Hepatic stellate cell (primary cell): ENCODE measurements at places on chromosomes 4 and X.

GRCh38 chrX:26470941-26471340, 255.0 kb downstream of the MAGEB5 start:
- no peak for DNase-seq

DNA sequence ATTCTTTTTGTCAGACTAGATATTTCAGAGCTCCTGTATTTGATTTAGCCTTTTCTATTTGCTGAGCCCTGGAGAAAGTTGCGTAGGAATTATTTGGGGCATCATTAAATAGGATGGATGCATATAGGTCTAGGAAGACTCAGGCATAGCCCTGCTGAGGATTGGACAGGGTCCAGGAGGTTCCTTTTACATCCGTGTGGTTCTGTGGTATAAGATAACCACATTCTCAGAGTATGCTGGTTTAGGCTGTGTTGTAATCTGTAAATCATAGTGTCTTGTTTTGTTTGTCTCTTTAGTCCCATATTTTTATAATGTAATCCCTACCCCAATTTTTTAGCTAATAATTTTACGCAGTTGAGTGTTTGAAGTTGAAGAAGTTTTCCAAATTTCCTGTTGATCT, 513.7 kb downstream of the RPA4 start:
- no peak for DNase-seq

GRCh38 chrX:39452401-39452800, 645.4 kb downstream of the BCOR start:
- DNase-seq: no peak

DNA sequence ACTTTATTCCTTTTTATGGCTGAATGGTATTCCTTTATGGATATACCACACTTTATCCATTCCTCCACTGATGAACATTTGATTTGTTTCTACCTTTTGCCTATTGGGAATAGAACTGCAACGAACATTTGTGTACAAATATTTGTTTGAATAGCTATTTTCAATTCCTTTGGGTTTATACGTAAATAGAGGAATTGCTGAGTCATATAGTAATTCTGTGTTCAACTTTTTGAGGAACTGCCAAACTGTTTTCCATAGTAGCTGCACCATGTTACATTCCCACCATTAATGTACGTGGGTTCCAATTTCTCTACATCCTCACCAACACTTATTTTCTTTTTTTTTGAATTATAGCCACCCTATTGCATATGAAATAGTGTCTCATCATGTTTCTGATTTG, 156.5 kb upstream of the ATP6AP2 start:
- DNase-seq: no peak

DNA sequence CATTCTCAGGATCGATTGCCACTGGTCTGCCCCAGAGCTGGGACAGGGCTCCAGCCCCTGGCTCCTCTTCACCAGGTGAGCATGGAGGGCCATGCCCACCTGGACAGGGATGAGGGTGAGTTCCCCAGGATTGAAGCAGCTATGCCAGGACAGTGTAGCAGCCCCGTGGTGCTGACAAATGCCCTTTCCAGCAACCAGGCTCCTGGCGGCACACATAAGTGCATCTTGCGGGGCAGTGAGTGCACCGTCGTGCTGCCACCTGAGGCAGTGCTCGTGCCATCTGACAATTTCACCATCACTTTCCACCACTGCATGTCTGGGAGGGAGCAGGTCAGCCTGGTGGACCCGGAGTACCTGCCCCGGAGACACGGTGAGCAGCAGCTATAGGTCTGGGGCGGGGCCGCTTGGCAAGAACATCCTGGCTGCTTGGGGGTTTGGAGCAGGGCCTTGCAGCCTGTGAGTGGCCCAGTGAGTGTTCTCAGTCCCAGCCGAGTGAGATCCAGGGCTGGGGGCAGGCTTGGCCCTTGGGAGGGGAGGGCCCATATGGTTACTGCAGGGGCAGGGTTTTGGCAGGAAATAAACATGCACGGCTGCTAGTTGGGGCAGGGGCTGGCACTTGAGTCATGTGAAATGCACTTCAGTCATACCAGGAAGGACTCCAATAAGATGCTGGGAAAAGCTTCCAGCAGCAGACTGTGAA, 6.1 kb downstream of the IL9R start:
- DNase-seq: no peak

GRCh38 chr4:176945334-176945733, 152.6 kb upstream of the VEGFC start:
- no peak for DNase-seq

DNA sequence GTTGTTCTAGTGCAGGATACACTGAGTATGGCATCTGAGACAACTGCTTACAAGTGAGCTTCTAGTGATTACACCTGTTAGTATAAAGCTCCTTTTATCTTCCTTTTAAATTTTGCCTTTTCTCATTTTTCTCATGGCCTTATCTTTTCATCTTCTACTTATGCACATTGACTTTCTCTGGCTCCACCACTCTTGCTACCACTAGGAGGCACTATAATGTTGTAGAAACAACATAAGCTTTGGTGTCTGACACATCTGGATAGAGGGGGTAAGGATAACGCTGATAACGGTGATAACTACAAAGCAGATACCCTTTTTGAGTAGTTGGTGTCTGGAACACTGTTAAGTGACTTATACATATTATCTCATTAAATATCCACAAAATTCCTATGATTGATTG, 187.4 kb upstream of the TEX13C start:
- no peak for DNase-seq

DNA sequence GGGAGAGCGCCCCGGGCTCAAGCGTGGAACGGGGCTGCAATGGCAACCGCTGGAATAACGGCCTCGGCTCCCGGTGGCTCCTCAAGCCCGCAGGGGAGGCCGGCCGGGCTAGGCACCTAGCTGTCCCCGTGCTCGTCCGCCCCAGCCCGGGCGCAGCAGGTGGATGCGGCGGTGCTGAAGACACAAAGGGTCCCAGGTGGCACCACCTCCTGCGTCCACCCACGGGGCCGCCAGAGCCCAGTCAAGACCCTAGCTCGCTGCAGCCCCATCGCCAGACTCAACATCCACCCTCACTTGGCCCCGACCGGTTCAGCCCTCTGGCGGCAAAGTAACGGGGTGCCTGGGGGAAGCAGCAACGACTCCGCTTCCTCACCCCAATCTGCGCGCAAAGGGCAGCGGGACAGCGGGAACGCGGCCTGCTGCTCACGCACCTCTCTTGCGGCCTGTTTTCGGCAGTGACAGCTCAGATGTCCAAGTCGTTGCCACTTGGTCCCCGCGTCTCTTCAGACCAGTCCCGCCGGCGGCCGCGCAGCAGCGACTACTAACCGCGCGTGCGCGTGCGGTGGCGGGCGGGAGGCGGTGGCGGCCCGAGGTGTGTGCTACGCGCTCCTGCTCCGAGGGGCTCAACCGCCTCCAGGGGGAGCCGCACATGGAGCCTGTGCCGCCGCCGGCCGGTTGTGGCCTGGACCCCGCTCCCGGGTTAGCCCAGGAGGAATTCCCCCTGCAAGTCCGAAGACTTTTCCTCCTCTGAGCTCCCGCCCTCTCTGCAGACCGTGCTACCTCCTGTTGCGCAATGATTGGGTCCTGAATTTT, at the start of gene CLGN:
Gene CLGN, minus strand, starts transcription at position 543 of the 813 bp plus-strand sequence. CDS start 14,570 bp downstream, outside the sequence.
- peak; percentile 65 for DNase-seq

- no peak for DNase-seq
Observed at GRCh38 chr4:102586644-102587021, 85.5 kb downstream of the NFKB1 start.

DNA sequence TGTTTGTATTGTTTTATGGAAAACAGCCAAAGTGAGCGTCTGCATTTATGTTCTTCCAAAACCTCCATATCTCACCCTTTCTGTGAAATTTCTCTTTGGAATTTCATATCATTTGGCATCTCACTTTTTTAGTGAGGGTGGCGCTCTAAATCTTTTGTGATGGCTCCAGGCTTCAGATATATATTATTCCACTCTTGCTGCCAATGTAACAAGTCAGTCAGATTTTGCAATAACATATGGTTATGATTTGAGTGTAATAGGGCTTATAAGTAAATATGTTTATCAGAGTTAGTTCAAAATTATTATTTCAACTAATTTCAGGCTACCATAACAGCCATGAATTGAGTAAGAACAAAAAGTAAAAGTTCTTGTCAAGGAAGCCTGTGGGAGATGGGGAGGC, 314.7 kb downstream of the PDGFC start:
- DNase-seq: no peak

- no peak for DNase-seq
Observed at GRCh38 chr4:60637976-60638375, 562.1 kb upstream of the ADGRL3 start.

GRCh38 chr4:184792334-184792733, 33.4 kb downstream of the ACSL1 start:
- DNase-seq: no peak

GRCh38 chrX:145727476-145727875, 90.2 kb upstream of the SLITRK2 start:
- DNase-seq: no peak

DNA sequence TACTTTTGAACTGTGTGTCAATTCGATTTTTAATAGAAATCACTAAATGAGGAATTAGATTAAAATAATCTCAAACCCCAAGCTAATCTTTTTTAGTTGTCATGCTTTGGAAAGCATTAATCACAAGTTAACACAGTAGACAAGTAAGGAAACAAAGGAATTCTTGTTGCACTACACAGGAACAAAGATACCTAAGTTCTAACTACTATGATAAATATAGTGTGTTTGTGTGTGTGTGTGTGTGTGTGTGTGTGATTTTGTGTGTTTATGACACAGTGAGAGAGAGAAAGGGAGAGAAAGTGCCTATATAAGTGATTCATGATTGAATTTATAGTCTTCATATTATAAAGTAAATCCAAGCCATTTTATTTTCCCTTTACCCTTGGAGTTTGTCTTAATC, 931.4 kb downstream of the PCDH7 start:
- no peak for DNase-seq

GRCh38 chrX:40867352-40867751, 132.0 kb upstream of the MED14 start:
- peak; percentile 24 for DNase-seq

GRCh38 chr4:77586951-77587383, 18.7 kb upstream of the CXCL13 start:
- DNase-seq: no peak

DNA sequence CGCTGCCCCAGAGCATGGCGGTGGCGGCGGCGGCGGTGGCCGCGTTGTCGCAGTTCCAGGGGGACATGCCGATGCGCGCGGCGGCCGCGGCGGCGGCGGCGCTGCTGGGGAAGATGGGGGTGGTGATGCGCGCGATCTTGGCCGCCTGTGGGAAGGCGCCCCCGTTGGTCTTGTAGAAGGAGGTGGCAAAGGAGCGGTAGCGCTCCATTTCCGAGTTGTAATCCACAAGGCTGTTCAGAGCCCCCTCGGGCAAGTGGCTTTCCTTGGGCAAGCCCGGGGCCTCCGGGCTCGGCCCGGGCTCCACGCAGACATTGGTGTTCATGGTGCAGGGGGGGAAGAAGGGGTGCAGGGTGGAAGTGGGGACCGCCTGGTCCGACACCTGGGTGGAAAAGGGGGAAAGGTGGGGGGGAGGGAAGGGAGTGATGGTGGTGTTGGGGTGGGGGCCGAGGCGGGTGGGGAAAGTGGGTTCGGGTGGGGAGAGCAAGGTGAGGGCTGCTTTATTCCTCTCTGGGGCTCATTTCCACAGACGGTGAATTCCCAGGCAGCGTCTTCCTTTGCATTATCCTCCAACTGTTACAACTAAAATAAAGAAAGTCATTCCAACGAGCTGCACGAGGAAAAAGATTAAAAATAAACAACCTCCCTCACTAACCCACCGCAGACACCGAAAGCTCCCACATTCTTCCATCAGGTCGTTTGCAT, 3.1 kb downstream of the CXXC4 start:
- peak; percentile 21 for DNase-seq

DNA sequence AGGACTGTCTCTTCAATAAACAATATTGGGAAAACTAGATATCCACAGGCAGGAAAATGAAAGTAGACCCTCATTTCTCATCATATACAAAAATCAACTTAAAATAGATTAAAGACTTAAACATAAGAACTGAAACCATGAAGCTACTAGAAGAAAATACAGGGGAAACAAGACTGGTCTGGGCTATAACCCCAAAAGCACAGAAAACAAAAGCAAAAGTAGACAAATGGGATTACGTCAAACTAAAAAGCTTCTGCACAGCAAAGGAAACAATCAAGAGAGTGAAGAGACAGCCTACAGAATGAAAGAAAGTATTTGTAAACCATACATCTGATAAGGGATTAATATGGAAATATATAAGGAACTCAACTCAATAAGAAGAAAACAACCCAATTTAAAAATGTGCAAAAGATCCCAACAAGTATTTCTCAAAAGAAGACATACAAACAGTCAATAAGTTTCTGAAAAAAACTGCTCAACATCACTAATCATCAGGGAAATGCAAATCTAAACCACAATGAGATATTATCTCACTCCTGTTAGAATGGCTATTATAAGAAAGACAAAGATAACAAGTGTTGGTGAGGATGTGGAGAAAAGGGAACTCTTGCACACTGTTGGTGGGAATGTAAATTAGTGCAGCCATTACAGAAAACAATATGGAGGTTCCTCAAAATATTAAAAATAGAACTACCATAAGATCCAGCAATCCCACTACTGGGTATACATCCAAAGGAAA, 325.3 kb upstream of the RASGEF1B start:
- no peak for DNase-seq

DNA sequence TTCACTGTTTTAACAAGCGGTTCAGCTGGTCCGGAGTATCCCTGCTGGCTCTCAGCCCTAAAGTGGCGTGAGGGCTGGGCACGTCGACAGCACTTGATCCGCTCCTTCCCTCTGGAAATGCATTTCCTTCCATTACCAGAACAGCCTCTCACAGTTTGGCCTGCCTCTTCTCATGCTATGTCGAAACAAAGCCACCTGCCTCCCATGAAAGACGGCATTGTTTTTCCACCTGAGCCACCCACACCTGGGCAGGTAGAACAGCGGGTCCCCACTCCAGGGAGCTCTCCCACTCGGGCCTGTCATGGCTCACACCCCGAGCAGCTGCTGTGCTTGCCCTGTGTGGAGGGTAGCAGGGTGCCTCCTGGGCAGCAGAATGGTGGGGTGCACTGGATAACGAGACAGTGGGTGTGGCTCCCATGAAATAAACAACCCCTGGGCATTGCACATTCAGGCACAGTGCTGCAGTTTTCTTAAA, 86.2 kb downstream of the FHDC1 start:
- DNase-seq: no peak

DNA sequence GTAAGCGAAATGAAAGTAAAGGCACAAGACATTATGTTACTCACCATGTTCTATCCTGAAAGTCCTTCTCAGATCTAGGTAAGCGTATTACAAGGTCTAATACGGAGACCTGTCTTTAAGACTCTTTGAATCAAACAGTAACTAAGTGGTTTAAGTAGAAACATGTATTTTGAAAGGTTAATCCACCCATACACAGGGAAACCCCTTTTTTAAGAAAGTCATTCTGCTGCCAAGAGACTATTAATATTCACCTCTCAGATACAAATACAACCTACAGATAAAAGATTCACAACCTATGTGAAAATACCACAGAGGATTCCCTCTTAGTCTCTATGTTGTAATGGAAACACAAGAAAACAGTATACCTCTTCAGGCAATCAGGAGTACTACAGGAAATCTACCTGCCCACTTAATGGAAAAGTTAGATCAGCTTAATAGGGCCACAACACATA, 63.2 kb upstream of the TNIP3 start:
- DNase-seq: no peak

- DNase-seq: no peak
Observed at GRCh38 chrX:55142206-55142918, 53.5 kb downstream of the PAGE2 start.

GRCh38 chr4:15234856-15235126, 193.0 kb upstream of the C1QTNF7 start:
- DNase-seq: peak; percentile 57
